ENCODE measurements at places on chromosomes 12 and 14. TPM values are rescaled to one million over a fixed set of nuclear protein-coding genes. Genes with fewer than 3 reads are reported as not detected.

GRCh38 chr12:100753837-100754236, 40.7 kb upstream of the ANO4 start:
- DNase-seq, result no peak

DNA sequence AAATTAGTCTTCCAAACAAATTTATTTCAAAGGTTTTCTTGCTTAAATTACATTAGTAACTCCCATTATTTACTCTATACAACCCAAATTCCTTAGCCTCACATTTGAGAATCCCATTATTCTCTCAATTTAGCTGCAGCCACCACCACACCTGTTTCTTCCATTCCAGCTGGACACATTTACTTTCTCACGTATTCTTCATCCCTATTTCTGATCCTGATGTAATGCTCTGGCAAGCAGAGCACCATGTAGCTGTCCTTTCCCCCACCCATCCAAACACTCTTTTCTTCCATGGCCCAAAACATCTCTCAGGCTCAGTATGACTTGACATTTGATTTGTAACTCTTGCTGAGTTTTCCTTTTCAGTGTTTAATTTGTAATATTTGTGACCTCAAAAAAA, 240.2 kb upstream of the CLEC14A start:
- DNase-seq, result no peak

- no peak for DNase-seq
Measured at GRCh38 chr12:119130523-119130922, 48.2 kb upstream of the HSPB8 start.

The OR4N5 gene
- total RNA-seq, result not detected

DNA sequence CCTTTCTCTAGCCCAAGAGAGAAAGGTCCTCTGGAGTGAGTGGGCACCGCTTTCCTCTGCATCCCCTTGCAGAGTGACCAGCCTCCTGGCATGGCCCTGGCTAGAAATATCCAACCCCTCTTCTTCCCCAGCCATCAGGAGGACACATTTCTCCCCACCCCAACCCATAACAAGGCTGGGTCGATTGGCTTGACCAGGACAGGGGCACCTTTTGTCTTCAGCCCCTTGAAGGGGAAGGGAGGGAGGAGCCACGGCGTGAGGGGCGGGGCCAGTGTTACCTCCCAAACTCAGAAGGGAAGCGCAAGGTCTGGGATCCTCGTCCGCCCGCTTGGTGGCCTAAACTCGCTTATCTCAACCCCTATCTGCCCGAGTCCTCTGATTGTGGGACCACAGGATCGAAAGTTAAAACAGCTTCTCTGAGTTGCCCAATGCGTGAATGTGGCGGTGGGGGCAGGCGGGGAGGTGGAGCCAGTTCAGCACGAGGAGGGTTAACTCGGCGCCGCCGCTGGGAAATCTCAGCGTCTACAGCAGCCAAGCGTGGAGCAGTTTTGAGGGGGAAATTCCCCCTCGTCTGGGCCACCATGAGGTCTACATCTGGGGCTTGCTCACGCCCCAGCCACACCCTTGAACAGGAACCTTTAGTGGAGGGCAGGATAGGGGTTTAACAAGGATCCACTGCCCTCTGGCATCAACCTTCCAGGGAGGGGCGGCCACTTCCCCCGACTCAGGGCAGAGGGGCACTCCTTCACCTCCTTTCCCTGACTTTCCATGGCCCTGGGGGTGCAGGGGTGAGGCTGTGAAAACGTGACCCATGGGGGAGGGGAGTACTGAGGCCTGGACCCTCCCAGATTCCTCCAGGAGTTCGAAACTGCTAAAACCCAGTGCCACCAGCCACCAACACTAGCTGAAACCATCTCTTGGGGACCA, 795 bp downstream of the STAT6 start:
- DNase-seq, result peak; percentile 68

GRCh38 chr14:43105305-43105704, 1401.8 kb downstream of the FSCB start:
- no peak for DNase-seq

DNA sequence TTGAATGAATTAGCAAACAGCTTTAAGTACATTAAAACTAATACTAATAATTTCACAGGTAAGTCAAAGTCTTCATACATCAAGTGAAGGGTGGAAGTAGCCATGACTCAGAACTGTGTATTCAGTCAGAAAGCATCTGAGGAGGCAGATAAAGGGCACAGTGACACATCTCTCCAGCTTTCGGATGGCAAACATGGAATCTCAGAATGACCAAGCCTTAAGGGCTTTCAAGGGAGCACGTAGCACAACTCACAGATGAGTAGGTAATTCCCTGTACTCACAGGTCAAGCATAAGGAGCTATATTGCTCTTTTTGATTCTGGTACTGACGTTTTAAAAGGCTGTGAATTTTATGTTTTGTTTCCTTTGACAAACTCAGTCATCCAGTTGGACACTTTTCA, 56.0 kb downstream of the MDGA2 start:
- peak; percentile 23 for DNase-seq

The GALNT9 gene
- 0.29 TPM for total RNA-seq

DNA sequence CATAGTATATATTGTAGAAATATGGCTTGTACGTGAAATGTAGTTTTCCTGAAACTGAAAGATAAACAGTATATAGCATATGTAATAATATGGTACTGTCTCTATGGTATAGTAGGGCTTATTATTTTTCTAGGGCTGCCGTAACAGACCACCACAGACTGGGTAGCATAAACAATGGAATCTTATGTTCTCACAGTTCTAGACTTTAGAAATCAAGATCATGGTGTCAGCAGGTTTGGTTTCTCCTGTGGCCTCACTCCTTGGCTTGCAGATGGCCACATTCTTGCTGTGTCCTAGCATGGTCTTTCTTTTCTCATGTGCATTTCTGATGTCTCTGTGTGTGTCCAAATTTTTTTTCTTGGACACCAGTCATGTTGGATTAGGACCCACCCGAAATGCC, 155.8 kb downstream of the TMTC2 start:
- DNase-seq, result no peak

DNA sequence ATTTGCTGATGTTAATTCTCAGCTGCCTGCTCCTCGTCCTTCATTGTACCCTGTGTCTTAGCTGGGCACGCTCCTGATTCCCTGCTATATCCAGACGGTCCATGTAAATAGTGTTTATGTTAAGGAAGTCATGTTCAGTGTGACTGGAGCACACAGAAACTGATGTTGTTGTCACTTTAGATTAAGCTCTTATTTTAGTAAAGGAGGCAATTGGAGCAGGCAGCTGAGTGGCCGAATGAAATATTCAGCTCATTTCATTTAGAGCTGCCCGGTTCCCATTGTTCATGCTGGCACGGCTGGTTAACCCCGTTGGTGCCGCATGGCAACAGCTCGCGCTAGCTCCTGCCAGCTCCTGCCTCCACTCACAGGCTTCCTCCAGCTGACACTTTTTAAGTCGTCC, 446.8 kb upstream of the SOX5 start:
- no peak for DNase-seq

GRCh38 chr14:34680806-34681479, 33.5 kb downstream of the CFL2 start:
- DNase-seq, result no peak

DNA sequence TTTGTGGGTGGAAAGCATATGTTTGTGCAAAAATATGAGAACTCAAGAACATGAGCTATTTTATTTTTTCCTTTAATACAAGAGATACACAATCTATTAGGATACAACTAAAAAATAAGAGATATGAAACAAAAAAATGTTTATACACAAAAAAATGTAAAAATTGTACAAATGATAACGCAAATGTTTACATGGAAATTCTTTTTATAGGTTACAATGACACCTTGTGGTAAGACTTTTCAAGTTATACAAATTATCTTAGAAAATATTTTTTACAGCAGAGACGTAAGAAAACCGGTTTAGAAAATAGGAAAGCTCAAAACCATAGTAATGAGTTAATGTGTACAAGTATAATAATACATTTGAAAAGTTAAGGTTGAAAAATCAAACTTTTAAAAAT, 25.5 kb downstream of the CEP83 start:
- no peak for DNase-seq

GRCh38 chr12:52037248-52037861, 13.9 kb upstream of the NR4A1 start:
- DNase-seq, result peak; percentile 45

The EGLN3 gene
- 4.3 TPM for total RNA-seq

DNA sequence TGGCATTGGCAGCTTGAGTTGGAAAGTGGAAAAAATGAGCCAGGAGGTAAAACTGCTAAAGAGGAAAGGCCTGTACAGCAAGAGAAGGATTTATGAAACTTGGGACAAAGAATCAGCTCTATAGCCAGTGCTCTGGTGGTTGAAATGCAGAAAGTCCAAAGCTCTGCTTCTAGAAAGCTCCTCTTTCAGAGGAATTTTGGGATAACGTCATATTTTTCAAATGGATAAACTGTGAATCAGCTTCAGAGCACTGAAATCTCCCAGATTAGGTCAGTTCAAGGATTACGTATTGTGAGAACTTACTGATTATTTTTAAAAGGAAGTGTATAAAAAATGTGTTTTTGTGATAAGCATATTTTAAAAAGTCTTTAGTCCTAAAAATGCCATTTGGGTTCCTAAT, 203.1 kb upstream of the CNOT2 start:
- no peak for DNase-seq

DNA sequence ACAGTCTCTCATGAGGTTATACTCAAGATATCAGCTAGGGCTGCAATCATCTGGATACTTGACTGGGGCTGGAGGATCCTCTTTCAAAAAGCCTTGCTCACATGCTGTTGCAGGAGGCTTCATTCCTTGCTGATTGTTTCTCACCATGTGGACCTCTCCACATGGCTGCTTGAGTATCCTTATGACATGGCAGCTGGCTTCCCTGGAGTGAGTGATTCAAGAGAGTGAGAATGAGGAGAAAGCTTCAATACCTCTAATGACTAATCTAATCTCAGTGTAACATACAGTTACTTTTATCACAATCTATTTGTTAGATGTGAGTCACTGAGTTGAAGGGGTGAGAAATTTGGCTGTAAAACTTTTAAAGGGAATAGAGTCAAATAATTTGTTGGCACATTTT, 14.4 kb upstream of the SDR39U1 start:
- DNase-seq, result no peak

DNA sequence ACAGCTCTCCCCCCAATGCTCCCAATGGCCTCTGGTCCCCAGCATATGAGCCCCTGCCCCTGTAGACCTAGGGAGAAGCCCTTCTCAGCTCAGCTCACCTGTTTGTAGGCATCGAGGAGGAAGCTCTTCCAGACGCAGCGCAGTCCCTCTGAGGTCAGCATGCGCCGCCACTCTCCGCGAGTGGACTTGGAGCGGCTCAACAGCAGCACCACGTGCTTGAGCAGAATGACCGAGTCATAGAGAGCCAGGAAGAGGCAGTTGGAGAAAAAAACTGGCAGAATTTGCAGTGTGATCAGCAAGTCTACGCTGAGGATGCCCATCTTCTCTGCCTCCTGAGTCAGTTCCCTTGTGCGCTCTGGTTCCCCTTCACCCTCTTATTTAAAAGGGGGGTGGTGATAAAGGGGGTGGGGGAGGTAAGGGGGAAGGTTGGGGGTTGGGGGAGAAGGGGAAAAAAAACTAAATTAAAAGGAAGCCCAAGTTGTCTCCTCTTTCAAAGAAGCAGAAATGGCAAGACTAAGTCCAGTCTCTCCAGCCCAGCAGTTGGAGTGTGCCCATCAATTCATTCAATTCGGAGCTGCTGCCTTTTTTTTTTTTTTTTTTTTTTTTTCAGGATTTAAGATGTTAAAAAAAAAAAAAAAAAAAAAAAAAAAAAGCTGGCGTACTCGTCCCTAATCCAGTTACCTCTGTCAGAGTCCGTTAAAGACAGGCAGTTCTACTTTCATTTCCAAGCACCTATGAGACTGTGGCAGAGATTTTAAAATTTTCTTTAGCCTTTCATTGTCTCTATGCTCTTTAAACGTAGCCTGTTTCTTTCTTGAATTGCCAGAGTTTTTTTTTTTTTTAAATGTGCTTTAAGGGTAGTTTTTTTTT, at the start of gene DIO2:
Gene DIO2, minus strand, starts transcription at position 352 of the 870 bp plus-strand sequence. Its CDS starts 32 bp downstream, at position 320.
- DNase-seq, result peak; percentile 16

DNA sequence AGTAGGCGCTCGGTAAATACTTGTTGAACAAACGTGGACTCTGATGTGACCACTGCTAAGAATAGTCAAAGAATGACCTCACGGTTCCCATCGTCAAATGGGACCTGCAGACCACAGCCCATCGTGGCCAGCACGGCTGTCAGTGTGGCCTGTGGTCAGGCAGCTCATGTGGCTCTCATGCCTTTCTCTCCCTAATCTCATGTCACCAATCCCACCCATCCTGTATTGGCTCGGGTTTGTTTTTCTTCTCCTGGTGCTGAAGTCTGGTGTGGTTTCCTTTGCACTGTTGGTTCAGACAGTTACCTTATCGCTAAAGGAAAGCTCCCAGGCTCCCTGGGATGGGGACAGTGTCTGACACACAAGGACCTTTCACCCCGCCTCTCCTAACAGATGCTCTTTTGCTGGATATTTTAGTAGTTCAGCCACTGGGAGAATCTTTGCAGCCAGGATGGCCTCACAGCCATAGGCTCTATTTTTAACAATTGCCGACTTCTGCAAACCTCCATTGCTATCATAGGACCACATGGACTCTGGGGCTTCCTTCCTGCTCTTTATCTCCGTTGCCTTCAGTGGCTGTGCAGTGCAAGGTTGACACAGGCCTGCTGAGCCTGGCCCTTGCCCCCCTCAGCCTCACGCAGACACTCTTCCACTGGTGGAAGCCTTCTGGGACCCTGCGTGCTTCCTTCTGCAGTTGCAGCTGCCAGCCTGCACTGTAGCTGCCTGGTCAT, 293.1 kb upstream of the FKBP4 start:
- peak; percentile 24 for DNase-seq

- DNase-seq, result peak; percentile 29
Measured at GRCh38 chr14:72545411-72546311, 348.2 kb downstream of the DPF3 start.

DNA sequence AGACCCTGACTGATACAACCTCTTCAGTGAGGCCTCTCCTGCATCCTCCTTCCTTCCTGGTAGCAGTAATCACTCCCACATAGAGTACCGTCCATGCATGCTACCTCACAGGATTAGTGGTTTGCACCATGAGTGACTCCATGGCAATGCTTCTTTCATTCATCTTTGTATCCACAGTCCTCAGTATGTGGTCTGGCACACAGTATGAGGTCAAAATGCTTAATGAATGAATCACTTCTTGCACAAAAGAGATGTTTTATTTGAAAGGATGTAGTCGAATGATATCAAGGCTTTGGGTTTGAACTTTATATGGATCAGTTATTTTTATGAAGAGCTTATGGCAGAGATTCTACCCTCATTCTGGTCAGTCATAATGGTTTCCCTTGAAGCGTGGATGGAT, 42.2 kb downstream of the KCNA5 start:
- peak; percentile 96 for DNase-seq

- DNase-seq, result no peak
Measured at GRCh38 chr14:20277409-20277808, 28.3 kb downstream of the TTC5 start.

DNA sequence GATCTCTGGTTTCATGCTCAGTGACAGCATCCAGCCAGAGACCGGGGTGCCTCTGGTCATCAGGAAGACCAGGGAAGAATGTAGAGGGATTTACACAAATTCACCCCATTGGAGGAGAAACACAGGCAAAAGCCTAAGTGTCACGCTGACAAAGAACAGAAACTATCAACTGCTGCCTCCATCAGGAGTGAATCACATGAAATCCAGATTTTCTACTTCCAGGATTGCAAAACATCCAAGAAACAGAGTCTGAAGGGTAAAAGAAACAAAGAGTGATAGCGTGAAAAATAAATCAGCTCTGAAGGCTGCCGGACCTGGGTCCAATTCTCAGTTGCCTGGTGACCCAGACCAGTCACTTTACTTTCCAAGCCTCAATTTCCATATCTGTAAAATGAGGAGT, 136.1 kb upstream of the MAP1LC3B2 start:
- no peak for DNase-seq

GRCh38 chr12:54762390-54762789, 91.9 kb upstream of the MUCL1 start:
- no peak for DNase-seq

- no peak for DNase-seq
Measured at GRCh38 chr12:26131936-26132335, 7.1 kb upstream of the BHLHE41 start.

Data from Daoy (cell line).